ENCODE measurements at places on chromosomes 4 and X.

- DNase-seq, result no peak
Measured at GRCh38 chrX:124085063-124085462, 123.6 kb downstream of the STAG2 start.

- no peak for DNase-seq
Measured at GRCh38 chr4:75244325-75244724, 269.9 kb downstream of the RCHY1 start.

DNA sequence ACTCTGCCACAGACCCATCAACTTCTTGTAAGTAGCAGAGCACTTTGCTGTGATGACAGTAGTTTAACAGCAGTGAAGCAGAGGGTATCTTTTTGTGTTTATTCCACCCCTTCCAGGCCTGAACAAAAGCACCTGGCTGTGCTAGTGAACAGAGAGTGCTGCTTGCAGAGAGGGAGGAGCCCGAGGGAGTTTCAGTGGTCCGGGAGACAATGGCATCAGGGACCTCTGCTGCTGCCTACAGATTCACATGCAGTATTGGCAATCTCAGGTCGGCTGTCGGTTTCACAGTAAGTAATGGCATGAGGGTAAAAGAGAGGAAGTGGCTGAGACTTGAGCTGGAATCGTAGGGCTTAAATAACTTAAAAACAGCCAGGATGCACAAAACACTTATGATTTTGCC is 755.8 kb downstream of the RPA4 start:
- DNase-seq, result no peak

DNA sequence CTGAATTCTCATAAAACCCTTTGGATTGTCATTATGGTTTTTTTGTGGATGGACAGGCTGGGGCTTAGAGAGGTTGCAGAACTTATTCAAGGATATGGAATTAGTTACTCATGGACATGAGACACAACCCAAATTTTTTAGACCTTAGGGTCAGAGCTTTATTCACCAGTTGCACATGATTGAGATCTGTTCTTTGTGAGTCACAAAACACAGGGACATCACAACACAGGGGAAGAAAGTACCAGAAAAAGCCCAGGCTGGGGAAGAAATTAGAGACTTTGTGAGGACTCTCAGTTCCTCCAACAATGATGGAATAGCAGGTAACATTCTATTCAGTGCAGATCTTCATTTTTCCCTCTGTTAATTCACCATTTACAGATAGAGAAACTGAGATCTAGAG is 602.4 kb upstream of the CPEB2 start:
- DNase-seq, result no peak

- DNase-seq, result no peak
Measured at GRCh38 chrX:149563359-149563758, 13.6 kb upstream of the HSFX3 start.

- DNase-seq, result no peak
Measured at GRCh38 chrX:133090236-133090809, 6.6 kb downstream of the USP26 start.

DNA sequence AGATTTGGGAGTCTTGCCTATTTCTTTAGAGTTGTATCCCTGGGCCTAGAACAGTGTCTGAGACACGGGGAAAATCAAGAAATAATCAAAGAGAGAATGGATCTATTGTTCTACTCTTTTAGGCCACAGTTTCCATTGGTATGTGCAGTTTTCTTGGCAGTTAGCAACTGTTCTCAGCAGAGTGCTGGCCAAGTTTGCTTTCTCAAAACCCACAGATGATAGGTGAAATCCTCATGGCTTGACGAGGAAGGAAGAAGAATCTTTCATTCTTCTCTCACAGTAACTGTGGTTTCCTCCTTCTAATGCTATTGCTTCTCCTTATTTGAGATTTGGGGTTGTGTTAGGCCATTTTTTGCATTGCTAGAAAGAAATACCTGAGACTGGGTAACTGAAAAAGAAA is 42.2 kb downstream of the AGA start:
- no peak for DNase-seq

GRCh38 chr4:95290702-95291101 is 258.1 kb downstream of the UNC5C start:
- no peak for DNase-seq

DNA sequence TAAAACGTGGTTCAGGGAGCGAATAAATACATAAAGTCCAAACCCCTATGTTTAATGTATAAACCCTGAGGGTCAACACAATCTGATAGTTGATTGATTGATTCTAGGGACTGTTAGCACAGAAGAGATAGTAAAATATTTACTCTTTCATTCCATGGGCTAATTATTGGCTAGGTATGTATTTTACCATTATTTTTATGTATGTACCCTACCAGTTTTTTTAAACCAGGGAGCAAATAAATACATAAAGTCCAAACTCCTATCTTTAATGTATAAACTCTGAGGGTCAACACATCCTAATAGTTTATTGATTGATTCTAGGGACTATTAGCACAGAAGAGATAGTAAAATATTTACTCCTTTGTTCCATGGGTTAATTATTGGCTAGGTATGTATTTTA is 40.0 kb downstream of the ZFX start:
- DNase-seq, result no peak

DNA sequence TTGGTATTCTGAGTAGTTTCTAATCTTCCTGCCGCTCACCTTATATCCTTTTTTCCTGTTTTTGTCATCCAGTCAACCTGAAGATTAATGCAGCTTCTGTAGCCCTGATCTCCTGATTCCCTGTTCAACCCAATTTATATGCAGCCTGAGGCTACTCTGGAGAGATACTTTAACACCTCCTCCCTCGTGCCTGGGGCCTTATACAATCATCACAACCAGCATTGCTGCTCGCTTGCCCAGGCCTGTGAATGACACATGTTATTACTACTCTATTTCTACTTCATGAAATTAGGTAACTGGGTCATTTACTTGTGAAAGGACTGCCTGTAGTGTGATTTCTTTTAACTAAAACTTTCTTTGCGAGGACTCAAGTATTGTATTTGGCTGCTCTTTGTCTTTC is 33.7 kb upstream of the WDR17 start:
- no peak for DNase-seq

GRCh38 chr4:126708716-126709115 is 924.0 kb upstream of the INTU start:
- no peak for DNase-seq

DNA sequence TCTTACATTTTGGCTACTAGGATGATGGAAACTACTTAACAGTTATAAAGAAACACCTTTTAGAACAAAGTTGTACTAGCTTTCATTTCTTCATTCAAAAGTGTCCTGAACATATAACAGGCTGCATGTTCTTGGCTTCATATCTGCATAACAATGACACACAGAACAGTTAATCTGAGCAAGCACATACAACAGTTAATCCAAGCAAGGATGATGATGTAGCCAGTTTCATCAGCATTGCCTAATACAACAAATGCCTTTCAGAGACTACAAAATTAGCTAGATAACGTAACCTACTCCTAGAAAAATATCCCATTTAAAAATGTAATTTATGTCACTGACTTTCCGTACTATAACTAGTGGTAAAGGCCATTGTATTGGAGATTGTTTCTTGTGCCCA is 182.1 kb downstream of the SCFD2 start:
- DNase-seq, result no peak

GRCh38 chrX:20802036-20802435 is 535.3 kb upstream of the RPS6KA3 start:
- no peak for DNase-seq

- no peak for DNase-seq
Measured at GRCh38 chr4:53619431-53619830, 28.1 kb upstream of the LNX1 start.

DNA sequence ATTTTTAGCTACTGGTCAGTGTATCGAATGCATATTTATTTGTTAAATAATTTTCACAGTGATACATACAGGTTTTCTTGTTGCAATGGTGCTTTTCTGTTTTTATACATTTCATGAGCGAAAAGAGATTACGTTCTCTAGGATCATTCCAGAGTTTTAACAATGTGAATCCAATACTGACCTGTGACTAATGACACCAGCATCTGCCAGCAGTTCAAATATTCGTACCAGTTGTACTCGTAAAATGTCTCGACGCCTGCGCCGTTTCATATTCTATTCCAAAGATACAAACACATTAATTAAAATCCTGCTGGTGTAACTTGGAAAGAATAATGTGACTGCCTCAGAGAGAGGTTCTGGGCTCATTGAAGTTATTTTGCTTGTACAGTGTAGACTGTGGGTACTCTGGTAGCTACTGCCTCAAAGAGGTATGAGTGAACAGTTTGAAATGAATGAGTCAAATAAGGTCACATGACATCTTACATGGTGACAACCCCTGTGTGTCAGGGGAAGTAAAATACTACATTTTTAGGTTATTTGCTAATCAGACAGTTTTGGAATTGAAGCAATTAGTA is 80.7 kb downstream of the ZAR1 start:
- DNase-seq, result no peak

- DNase-seq, result no peak
Measured at GRCh38 chrX:98795636-98796035, 1614.4 kb downstream of the PCDH19 start.

DNA sequence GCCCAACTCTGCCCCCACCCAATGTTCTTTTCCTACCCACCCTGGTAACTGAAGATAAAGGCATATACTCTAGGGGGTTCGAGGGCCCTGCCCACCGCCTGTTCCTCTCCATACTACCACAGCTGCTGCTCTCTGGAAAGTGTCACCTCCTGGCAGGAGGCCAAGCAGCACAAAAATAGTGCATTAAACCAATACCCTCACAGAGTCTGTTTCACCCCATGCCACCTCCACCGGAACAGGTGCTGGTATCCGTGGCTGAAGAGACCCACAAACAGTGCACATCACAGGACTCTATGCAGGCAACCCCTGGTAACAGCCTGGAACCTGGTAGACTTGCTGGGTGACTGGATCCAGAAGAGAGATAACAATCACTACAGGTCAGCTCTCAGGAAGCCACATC is 85.1 kb upstream of the CTSO start:
- DNase-seq, result no peak

GRCh38 chr4:96356591-96357370 is 516.9 kb downstream of the PDHA2 start:
- DNase-seq, result no peak

GRCh38 chr4:4987656-4988055 is 31.6 kb downstream of the CYTL1 start:
- DNase-seq, result no peak

- no peak for DNase-seq
Measured at GRCh38 chr4:139368998-139369397, 66.7 kb upstream of the NDUFC1 start.

- DNase-seq, result no peak
Measured at GRCh38 chr4:32136081-32136787, 1416.1 kb downstream of the PCDH7 start.

DNA sequence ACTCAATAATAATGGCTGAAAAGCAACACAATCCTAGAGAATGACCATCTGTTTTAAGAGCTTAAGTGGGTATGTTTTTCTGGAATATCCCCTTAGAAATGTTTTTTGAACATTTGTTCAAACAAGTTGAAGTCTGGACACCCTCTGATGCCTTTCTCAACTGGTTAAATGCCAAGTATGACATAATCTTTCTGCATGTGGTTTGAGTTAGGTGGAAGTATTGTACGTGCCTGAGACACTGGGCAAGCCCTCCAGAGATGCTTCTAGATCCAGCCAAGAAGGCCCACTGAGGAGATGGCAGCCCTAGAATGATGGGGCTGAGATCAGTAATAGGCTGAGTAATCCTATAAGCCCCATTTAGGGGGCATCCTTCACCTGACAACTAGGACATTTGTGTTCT is 493.1 kb downstream of the MAGEE1 start:
- DNase-seq, result no peak

DNA sequence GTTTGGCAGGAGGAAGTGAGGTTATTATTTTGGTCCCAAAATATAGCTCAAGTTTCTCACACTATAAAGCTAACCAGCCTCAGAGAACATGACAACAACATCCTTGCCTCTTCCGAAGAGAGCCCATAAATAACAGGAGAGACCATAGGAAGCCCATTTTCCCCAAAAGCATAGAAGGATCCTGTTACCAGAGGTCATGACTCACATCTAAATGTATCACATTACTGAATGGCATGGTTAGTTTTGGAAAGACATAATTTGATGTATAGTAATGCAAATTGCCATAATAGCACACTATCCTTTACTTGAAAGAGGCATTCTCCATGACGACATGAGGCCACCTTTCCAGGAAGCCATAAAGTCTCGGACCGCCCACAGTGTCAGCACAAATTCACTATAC is 238.8 kb upstream of the GRIA3 start:
- DNase-seq, result no peak

GRCh38 chrX:35728481-35728880 is 69.7 kb upstream of the MAGEB16 start:
- no peak for DNase-seq

GRCh38 chrX:124223524-124223923 is 108.9 kb upstream of the TEX13D start:
- no peak for DNase-seq

- DNase-seq, result no peak
Measured at GRCh38 chr4:119587796-119588195, 40.8 kb downstream of the PDE5A start.

DNA sequence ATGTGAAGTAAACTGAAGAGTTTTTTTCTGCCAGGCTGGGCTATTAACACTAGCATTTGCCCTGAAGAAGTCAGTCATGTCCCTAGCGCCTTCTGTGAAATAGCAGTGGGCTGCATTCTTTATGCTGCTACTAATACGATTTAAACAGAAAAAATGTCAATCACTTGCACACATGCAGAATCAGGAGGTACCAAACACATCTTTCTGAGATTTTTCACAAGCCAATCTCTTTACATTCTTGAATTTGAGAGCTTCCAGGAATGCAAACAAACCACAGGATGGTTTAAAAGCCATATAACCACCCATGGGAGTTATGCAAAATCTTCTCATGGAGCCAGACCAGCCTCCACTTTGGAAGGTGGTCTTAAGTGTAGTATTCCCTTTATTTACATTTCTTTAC is 220.1 kb downstream of the IQCM start:
- no peak for DNase-seq
